ENCODE measurements at places on chromosomes 5 and 9. TPM values are rescaled to one million over a fixed set of nuclear protein-coding genes. Genes with fewer than 3 reads are reported as not detected.

DNA sequence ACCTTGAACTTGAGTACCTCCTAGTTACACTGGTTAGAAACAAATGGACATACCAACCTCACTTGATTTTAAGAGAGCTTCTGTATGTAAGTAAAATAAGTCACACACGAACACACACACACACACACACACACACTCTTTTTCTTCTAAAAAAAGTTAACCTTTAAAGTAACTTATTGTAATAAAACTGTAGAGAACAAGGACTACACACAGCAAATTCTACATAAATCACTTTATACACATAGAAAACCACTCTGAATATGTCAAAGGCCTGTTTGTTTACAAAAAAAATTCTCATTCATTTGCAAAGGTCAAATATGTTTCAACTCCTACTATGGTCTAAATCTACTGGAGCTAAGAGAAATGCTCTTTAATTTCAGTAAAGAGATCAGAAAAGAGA lies 29.1 kb downstream of the GIN1 start:
- no peak for DNase-seq

GRCh38 chr9:124522121-124523098 lies 15.2 kb upstream of the NR5A1 start:
- no peak for DNase-seq

- DNase-seq = peak; percentile 69
These were observed 37.3 kb downstream of the FBXW2 start for GRCh38 chr9:120755810-120756434.

DNA sequence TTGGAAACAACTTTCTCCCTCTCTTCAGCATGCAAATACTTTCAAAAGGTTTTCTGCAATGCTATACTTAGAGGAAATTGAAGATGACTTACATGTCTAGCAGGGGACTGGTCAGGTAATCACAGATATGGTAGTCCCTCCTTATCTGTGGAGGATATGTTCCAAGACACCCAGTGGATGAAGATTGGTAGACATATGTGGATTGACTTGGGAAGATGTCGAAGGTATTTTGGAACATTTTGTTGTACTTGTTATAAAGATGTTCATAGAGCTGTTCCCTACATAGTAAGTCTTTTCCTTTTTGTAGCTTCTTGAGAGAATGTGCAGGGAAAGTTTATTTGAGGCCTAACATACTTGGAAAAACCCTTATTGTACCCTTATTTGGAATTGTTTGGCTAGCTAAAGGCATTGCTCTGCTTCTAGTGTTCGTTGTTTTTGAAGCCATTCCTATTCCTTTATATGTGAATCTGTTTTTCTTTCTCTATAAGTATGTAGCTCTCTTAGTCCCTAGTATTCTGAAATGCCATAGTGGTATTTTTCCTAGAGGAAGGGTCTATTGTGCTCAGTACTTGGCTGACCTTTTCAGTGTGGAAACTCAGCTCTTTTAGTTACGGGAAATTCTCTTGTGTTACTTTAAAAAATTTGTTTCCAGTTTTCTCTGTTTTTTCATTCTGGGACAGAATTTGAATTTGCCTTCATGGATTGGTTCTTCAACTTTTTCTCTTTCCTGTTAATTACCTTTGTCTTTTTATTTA lies 25.7 kb downstream of the GPR151 start:
- no peak for DNase-seq

DNA sequence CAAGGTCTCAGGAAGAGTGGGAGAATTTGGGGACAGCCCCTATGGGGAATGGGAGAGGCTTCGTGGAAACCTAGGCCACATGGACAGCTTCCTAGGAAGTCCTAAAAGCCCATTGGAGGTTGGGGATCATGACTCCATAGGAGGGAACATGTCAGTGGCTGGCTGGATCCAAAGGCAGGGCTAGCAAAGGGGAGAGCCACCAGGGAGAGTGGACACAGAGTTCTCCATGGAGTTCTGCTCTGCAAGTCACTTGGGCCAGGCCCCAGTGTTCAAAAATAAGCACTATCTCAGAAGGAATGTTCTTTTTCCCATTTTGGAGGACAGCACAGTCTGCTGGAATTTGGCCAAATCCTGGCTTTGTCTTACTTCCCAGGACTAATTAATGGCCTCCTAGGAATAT lies 140.6 kb upstream of the RAD23B start:
- no peak for DNase-seq

DNA sequence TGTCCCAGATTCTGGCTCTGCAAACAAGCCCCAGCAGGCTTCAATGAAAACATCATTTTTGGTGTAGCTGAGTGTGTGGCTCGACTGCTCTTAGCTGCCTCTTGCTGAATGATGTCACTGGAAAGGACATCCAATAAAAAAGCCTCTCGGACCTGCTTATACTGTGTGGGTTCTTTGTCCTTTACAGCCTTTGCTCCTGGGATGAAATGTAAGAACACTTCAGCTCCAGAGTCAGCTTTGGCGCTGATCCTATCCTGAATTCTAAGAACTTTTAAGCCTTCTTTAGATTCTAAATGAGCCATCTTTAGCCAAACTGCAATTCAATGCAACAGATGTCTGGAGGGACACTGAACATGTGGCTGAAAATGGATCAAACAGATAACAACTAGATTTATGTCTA lies 404.6 kb upstream of the C9orf72 start:
- DNase-seq = no peak

- no peak for DNase-seq
These were observed 125.9 kb downstream of the EHMT1 start for GRCh38 chr9:137744632-137745183.

DNA sequence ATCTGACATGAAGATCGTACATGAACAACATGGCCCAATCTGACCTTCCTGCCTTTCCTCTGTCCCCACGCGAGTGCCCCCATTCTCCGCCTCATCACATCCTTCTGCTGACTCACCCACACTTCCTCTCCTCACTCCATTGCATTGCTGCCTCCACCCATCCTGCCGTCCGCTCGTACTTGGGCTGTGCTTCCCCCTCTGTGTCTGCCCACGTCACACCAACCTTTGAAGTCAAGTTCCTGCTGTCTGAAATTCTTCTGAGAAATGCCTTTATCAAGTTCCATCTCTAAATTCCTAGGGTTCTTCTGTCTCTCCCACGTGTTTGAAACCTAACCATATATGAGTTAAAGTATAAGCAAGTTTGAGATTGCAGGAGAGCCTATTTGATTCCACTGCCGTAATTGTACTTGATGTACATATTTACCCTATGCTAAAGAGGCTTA lies 18.0 kb upstream of the STARD4 start:
- DNase-seq = no peak

DNA sequence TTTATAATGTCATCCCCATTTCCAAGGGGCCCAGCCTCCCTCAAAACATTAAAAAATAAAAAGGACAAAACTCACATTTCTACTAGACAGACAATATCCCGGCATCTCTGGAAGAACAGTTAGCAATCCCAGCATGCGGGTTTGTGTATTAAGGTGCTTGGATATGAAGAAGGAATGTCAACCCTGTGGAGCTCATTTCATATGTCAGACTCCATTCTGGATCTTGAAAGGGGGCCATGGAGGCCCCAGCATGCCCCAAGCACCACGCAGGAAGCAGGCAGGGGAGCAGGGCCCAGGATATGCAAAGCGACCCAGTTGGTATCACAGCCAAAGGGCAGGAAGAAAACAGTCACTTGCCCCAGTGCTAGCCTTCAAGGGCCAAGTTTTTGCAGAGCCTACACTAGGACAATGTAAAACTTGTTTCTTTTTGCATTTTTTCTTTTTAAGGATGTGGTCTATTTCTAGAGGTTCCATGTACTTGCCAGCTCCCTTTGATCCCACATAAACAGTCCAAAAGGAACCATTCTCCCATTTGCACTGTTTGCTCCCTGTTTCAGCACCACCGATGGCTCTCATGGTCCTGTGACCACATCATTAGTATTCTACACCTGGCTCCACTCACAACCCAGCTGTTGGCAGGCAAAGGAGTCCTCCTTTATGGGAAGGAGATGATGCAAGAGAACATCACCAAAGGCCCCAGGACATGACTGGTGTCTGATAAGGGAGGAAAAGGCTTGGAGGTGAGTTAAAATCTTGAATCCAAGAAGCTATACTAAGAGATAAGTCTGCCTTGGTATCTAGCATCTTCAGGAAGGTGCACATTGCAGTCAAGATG lies 58.3 kb downstream of the FGF1 start:
- DNase-seq = no peak

- no peak for DNase-seq
These were observed 35.8 kb downstream of the C5orf15 start for GRCh38 chr5:133932441-133933168.

DNA sequence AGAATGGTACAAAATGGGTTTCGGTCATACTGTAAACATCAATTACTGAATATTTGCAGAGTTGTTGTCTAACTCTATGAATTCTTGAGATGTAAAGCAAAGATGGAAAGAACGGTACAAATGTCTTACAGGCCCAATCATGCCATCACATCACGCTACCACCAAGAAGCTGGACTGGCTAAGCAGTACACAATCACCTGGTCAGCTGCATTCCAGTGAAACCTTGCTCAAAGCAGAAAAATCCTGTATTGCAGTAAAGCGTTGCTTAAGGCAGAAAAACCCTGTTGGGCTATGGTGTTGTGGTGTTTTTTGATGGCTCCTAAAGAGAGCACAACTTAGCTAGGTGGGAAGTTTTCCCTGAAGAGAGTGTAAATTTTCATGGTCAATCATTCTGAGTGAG lies 112.6 kb upstream of the RASA1 start:
- no peak for DNase-seq

GRCh38 chr5:95374061-95374460 lies 17.1 kb upstream of the FAM81B start:
- no peak for DNase-seq

DNA sequence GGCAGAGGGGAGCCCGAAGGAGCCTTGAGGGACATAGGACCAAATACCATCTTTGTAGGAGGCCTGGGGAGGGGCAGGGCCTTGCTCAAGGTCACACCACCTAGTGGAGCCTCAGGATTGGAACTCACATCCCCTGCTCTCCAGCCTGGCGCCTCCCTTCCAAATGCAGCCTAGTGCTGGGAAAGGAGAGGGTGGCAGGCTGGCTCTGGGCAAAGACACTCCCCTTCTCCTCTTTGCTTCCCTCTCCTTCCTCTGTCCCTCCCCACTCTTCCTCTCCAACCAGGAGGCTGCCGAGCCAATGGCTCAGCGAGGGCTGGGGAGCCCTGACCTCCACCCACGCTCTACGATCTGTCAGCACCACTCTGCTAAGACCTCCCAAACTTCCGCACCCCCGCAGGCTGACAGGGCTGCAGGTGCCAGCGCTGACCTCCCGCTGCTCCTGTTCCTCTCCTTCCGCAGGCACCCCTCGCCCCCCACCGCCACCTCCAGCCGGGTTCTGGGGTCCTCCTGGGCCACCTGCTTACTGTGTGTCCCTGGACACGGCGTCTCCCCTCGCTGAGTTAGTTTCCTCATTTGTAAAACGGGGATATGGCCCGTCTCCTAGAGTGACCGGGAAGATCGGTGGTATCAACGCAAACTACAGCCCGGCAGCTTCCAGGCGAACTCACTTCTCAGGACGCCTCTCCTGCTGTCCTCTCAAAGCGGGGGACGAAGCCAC lies 52.9 kb downstream of the C9orf50 start:
- no peak for DNase-seq

DNA sequence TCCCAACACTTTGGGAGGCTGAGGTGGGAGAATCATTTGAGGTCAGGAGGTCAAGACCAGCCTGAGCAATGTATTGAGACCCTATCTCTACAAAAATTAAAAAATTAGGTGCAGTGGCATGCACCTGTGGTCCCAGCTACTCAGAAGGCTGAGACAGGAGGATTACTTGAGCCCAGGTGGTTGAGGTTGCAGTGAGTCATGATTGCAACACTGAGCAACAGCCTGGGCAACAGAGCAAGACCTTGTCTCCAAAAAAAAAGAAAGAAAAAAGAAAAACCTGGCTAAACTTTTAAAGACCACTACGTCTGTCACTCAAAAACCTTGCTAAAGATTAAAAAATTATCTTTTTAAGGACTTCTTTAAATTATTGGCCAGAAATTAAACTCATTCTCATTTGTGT lies 59.8 kb upstream of the ABCA1 start:
- DNase-seq = no peak

DNA sequence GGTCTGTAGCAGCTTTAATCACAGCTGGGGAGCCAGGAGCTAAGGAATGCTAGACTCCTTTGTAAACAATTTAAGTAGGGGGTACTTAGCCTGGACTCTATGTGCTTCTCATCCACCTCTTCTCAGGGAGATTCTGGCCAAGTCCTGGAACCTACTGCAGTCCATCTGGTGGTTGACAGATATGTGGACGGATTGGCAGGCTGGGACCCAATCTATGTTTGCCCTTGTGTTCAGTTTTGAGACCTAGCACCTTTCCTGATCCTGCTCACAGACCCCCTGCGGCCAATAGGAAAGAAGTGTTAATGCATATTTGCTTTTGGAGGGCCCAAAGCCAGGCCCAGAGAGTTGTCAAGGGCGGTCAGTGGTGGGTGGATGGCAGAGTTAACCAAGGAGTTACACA lies 6.4 kb downstream of the SLC22A5 start:
- DNase-seq = no peak

DNA sequence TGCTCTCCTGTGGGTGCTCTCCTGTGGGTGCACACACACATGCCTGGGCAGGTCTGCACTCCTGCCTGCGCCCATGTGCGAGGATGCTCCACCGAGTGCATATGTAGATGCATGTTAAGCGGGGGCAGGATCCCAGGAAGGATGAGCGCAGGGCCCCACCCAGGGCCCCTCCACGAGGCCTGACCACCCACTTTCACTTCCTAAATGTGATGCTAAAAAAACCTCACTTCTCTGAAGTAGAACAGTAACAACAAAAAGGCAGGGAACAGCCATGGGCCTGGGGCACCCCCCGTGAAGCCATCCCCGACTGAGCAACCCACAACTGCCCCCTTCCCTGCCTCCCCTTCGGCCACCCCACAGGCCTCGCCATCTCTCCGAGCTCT lies 48.2 kb upstream of the SARDH start:
- no peak for DNase-seq

GRCh38 chr5:172785429-172786088 lies 14.6 kb upstream of the DUSP1 start:
- no peak for DNase-seq

GRCh38 chr5:119287547-119288111 lies 68.2 kb upstream of the TNFAIP8 start:
- no peak for DNase-seq

DNA sequence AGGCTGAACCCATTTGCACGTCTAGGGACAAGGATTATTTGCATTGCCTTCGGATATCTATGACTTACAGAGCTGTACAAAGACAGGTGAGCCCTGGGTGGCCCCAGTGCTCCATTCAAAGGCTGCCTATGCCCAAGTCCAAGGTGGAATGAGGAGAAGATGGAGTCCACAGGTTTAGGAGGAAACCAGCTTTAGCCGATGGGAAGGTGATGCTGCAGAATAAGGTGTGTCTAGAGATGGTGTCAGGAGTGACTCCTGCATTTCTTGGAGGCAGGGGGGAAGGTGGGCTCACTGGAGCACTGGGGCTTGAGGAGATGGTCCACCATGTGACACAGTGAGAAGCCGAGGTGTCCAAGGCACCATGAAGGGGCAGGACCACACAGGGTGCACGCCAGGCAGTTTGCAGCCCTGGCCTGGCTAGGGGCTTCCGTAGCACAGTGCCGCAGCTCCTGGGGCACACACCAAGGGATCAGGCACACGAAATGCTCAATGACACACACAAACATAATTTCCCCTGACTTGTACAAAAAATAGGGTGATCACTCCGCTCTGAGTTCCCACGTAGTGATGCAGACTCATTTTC lies 32.1 kb downstream of the SEMA4D start:
- no peak for DNase-seq

Gene HDHD3
- 52.2 TPM for total RNA-seq

Gene UCK1
- 48.2 TPM for total RNA-seq

Gene CCL27
- total RNA-seq = not detected

Gene OBP2A
- total RNA-seq = 19.7 TPM

Gene MSX2
- 36.4 TPM for total RNA-seq

Gene TAF7
- total RNA-seq = 85.9 TPM

Gene CLTB
- 125 TPM for total RNA-seq

Gene CCDC187
- total RNA-seq = not detected

All from prostate gland (tissue), 2 donors.